ENCODE measurements at places on chromosomes 11 and 22.
A peak's percentile ranks its signal among the peaks of the same experiment; 100 is the strongest.

DNA sequence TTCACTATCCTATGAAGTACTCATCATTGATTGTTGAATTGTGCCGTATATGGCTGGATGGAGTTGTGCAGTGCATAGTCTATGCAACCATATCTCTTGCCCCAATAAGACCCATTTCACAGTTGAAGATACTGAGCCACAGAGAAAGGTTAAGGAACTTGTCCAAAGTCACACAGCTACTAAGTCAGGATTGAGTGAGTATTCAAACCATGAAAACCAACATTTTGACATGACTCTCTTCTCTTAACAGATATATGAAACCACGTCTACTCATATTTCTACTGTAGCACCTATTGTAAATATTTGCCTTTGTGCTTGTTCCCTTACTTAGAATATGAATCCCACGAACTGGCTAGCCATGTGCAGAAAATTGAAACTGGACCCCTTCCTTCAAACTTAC is 58.1 kb downstream of the MAML2 start:
- DNase-seq: no peak

DNA sequence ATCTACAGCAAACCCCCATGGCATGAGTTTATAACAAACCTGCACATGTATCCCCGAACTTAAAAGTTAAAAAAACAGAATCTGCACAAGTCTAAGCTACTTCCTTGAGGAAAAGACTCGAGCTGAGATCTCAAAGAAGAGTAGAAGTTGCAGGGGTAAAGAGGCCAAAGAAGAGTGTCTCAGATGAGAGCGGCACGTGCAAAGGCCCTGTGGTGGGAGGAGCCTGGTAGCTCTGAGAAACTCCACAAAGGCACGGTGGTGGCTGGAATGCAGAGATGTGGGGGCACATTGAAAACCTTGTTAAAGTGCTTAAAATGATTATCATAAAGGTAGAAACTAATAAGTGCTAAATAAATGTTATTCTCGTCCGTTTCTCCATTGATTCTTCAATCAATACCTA is 103.2 kb upstream of the GRK3 start:
- DNase-seq: no peak

- DNase-seq: no peak
Measured at GRCh38 chr22:45640291-45640940, 31.2 kb upstream of the ATXN10 start.

GRCh38 chr11:65316227-65317024 is 1.8 kb downstream of the CDC42EP2 start:
- peak; percentile 87 for DNase-seq

- DNase-seq: no peak
Measured at GRCh38 chr11:113885897-113886296, 10.5 kb upstream of the USP28 start.

DNA sequence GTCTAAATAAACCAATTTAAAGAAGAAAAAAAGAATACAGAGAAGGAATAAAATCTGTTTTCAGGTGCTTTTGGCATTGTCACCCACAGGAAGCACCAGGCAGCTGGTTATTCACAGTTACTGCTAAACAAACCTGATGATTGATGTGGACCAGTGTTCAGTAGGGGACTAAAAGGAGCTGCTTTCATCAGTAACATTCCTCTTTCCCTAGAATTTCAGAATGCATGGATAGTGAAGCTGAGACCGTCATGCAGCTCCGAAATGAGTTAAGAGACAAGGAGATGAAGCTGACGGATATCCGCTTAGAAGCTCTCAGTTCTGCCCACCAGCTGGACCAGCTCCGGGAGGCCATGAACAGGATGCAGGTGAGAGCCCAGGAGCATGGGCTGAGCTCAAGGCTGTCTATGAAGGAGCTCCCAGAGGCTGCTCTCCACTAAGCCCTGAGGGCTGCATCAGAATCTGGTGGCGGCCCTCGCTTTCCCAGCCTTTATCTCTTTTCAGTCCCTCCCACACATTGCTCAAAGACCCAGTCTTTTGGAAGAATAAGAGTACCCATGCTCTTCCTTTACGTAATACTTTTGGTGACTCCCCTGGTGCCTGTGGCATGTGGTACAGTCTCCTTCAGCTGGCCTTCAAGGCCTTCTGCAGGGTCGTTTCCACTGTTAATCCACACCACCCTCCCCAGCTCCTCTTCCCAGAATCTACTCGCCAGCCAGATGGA is 69.5 kb downstream of the DBX1 start:
- DNase-seq: no peak

DNA sequence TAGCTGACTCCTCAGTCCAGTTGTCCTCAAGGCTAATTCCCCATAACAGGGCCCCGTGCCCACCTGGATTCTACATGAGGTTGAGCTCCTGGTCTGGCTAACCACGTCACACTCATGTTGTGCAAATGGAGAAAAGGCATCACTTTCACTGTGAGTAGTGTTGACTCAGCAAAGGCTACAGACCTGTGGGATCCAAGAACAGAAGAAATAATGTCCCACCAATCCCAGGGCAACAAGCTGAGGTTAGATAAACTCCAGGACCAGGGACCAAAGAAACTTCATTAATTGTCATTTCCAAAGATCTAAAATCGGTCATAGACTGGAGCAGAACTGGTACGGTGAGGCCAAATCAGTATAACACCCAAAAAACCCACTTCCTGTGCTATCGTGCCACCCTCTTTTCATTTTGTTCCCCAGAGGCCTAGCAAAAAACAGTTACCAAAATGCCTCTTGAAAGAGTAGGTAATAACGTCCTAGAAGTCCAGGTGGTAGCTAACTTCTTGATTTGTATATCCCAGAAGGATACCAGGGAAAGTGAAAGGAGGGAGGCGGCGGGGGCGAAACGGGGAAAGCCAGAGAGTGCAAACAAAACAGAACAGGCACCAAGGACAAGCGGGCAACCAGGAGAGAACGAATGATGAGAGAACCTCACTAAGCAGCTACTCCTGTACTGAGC is 1.4 kb downstream of the PCSK7 start:
- no peak for DNase-seq

Measured in brain microvascular endothelial cell (primary cell).